Kidney glomerular epithelial cell (primary cell): ENCODE measurements at places on chromosomes 7 and 10.
A peak's percentile ranks its signal among the peaks of the same experiment; 100 is the strongest.

DNA sequence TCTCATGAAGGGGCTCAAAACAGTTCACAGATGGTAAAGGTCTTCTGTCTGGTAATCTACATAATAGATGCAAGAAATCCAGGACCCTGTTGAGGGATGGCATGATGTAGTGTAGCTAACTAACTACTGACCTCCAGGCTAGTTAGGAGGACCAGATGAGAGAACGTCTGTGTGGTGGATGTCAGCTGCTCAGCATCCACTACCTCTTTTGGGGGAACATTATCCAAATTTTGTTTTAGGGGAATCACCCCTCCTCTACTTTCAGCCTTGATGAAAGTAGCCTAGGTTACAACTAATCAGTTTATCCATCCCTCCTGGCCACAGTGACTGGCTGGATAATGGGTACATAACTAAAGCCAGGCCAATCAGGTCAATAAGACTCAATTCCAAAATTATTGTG is 246.0 kb downstream of the RNLS start:
- no peak for DNase-seq

DNA sequence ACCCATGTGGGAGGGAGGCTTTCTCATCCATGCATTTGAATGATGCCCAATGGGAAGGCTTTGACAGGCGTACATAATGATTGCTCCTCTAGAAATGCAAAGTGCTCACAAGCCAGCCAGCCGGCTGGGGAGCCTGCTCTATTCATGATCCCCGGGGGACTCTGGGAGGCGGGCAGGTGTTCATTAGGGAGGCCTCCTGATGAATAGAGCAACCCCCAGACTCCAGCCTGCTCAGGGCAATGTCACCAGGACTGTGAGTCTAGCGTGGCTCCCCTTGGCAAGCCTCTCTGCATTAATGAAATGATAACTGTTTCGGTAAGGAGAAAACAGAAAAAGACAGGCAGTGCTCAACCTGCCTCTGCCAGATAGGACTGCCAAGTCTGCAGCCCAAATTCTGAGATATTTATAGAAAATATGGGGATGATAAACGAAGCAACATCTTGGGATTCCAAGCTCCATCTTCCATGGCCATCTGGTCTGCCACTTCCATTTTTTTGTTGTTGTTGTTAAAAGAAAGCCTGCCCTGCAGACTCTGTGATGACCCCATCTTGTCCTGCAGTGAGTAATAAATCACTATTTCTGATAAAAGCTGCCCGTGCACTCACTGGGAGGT is 236.4 kb downstream of the PRPF18 start:
- DNase-seq = no peak

DNA sequence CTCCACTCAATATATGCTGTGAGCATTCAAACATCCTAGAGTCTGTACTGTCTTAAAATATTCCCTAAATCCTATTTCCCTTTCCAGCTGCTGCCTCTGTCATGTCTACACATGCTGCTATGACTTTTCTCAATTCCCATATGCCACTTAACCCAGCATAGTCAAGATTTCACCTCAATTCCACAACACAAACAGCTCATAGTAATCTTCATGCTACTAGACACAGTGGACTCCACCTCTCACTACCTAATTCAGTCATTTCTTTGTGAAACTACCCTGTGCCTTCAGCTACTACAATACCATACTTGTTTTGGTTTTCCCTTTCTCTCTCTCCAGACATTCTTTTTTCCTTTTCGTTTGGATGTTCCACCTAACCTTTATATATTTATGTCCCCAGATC is 45.5 kb downstream of the GSAP start:
- no peak for DNase-seq

GRCh38 chr10:132394201-132394811 is 2.7 kb upstream of the PWWP2B start:
- no peak for DNase-seq

DNA sequence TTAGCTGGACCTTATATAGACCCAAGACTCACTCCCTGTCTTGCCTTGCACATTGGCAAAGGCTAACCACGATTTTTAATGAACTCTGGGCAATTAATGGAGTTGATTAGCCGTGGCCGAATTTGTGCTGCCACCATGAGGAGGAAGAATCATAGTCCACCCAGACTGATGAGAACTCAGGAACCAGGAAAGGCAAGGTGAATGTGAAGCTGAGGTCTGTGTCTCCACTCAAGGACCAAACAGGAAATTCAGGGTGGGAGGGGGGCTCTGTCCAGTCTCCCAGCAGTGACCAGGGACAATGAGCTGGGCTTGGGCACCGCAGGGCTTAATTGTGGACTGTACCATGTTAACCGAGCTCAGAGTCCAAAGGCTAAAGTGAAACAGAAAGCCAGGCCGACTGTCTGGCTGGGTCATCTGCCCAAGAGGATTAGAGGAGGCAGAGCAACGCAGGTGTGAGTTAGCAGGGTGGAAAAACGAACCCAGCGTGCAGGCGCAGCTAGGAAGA is 127.0 kb upstream of the JCAD start:
- no peak for DNase-seq

GRCh38 chr10:45354261-45354660 is 19.8 kb upstream of the ALOX5 start:
- no peak for DNase-seq

DNA sequence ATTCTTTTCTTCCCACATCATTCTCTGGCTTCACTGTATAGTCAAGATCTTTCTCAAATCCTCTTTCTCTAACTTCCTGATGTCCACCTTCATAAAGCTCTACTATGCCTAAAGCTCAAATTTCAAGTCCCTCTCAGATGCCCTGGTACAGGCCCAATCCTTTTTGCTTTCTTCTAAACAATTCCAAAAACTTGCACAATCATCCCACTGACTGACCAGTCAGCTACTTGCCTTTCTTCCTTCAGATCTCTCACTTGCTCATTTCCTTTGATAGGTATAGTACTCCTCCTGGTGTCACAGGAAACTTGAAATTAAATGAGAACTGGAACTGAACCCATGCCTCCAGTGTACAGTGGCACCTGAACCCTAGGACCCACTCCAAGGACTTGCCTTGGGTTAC is 18.2 kb downstream of the SEC31B start:
- no peak for DNase-seq

DNA sequence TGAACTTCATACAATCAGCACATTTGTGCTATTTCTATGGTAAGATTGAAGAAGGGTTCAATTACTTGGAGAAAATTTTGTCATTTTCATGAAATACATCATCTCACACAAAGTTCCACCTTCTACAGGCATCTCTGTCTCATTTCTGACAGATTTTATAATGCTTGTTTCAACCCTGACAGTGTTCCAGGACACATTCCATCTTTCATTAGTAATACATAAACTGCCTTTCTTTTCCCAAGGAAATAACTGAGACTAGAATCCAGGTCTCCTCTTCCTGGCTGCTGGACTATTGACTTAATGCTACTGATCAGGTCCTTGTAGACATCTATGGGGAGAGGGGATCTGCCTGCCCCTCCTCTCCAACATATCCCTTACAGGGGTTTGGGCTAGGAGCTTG is 70.1 kb upstream of the PLPP4 start:
- DNase-seq = peak; percentile 21

GRCh38 chr7:102236592-102237287 is 49.9 kb upstream of the SH2B2 start:
- peak; percentile 8 for DNase-seq
